NCI-H1930 (cell line): ENCODE measurements at places on chromosomes 7 and 10.
A peak's percentile ranks its signal among the peaks of the same experiment; 100 is the strongest.

DNA sequence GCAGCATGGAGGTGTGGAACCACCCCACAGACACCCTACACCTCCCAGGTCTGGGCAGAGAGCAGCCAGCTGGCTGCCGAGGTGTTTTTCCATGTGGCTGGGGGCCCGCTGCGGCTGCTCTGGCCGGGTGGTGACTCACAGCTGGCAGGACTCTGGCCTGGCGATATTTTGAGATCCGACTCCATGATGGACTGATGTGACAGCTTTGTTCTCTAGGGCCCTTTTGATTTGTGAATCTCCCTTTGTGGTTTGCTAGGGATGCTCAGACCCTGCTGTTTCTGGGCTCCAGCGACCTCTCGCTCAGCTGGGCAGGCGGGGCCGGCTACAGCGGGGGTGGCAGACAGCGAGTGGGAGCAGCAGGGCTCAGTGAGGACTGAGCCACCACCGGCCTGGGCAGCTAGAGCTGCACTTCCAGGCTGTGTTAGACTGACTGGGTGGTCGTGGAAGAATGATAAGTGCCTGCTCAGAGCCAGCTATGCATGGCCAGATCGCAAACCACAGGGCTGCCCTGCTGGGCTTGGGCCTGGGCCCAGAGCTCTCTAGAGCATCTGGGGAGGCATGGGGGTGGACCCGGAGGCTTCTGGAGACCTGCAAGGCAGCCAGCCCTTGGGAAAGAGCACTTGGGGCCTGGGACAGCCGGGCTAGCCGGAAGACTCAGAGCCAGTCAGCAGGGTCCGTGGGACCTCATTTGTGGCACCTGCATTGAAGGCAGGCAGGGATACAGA is 46.2 kb upstream of the GDF10 start:
- DNase-seq, result no peak

GRCh38 chr10:109783286-109783685 is 140.0 kb downstream of the XPNPEP1 start:
- no peak for DNase-seq

- no peak for DNase-seq
These were observed 491.9 kb upstream of the PFKP start for GRCh38 chr10:2575460-2575859.

DNA sequence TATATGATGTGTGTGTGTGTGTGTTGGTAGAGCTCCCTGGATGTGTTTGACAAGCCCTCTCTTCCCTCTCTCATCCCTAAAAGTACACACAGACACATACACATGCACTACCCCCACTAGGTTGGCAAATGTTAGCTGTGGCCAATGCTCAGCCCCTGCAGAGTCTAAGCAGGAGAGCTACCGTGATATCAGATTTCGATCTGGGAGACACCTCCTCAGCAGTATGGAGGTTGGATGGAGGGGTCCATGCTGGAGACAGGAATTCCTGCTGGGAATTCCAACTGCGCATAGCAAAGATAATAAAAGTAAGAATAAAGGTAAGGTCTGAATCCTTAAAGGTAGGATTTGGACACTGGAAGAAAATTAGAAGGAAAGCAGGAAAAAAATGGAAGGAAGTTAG is 85.7 kb downstream of the C10orf90 start:
- no peak for DNase-seq

- no peak for DNase-seq
These were observed 5.1 kb upstream of the GRID1 start for GRCh38 chr10:86371691-86372090.

GRCh38 chr7:140638173-140638791 is 2.3 kb downstream of the DENND2A start:
- no peak for DNase-seq

DNA sequence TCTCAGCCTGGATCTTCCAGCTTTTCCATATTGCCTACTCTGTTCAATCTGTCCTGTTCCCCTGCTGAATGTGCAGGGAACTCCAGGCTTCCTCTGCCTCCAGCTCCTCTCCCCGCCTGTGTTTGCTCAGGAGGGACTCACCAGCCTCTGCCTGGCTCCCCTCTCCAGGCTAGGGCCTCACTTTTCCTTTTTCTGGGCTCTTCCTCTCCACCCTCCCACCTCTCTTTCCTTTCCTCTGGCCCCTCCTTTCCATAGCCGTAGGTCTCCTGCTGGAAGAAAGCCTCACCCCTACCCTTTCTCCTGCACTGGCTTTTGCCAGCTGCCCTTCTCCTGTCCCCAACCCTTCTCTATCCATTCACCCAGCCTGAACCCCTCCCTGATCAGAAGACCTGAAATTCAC is 25.0 kb downstream of the PILRA start:
- DNase-seq, result no peak

DNA sequence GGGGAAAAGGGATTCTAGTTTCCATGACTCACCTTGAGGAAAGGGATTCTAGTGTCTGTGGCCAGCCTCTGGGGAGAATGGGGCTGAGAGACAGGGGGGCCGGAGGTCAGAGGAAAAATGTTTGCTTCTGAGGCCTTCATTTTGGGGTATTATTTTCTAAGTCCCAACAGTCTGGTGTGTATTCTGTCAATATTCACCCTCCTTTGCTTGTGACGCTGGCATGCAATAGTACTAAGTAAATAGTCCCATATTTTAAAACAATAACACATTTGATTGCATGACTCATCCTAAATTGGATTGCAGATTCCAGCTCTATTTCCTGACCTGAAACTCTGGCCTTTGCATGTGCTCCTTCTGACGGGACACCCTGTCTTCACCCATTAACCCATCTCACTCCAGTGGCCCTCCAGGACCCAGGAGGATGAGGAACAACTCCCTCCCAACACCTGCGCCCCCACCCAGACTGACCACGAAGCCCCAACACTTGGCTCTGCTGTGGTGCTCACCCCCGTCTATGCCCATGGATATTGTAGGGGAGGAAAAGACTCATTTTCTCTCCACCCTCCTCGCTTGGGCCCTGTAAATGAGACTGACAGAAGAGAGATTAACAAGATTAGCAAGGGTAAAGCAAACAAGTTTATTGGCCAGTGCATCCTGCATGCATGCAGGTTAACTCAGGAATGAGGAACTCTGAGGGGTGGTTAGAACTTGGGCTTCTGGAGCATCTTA is 495.6 kb upstream of the KLF6 start:
- DNase-seq, result no peak

- DNase-seq, result no peak
These were observed 52.4 kb upstream of the ADRB1 start for GRCh38 chr10:113991091-113991860.

GRCh38 chr7:29289156-29290021 is 94.8 kb downstream of the CHN2 start:
- DNase-seq, result peak; percentile 38

DNA sequence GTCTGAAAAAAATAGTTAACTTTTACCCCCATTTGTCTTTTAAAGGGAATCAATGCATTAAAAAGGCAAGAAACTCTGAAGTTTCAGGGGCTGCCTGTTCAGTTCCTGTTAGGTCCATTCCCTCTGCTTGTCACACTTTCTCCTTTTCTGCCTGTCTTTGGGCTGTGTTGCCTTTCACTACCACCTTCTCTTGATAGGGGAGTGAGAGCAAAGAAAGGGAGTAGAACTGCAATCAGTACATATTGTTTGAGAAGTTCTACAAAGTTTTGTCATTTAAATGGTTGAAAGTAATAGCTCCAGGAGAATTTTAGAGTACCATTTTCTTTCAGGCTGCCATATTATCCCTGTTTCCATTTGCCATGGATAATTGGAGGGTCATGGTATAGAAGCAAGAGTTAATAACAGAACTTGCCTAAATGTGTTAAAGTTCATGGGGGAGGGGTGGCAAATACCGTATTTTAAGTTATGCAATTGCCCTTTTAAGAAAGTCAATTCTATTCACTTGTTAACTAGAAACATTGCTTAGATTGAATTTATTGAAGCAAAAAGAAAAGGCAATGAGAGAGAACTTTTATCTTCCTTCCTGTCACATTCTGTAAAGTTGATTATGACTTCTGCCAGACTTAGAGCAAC is 38.6 kb downstream of the MPLKIP start:
- no peak for DNase-seq

DNA sequence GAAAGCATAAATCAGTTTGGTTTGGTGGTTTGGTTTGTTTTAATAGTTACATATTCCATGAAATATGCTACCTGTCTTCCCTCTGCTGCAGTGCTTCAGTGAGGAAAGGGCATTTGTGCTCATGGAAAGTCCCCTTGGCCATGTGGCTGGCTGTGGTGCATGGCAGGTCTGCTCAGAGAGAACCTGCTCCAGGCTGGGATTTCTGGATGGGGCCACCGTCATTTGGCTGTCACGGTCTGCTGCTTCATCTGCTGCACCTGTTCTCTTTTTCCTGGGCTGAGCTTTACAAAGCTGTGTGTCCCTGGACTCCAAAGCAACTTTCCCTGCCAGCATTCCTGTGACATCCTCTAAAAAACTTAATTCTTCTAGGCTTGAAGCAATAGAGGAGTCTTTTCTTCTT is 8.9 kb downstream of the CDK14 start:
- no peak for DNase-seq

DNA sequence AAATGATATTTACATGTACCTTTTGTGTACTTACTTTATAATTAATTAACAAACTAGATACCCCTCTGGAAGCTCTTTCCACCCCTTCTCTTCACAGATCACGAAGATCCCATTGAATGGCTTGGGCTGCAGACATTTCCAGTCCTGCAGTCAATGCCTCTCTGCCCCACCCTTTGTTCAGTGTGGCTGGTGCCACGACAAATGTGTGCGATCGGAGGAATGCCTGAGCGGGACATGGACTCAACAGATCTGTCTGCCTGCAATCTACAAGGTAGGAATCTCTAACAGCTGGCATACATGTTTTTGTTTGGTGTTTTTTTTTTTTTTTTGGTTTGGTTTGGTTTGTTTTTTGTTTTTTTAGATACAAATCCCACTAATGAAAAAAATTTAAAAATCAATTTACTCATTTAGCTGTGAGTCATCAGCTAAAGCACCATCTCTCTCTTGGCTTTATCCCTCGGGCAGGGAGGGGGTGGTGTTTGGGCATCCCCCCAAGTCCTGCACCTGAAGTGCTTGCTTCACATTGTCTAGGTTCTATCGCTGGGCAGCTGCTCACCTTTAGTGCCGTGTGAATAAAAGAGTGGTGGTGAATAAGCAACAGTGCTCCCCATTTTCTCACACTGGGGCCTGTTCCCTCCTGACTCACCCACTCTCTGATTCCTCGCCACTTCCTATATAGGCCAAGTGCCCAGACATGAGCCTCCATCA is 68.9 kb downstream of the MET start:
- no peak for DNase-seq

- DNase-seq, result no peak
These were observed 105.2 kb upstream of the MGMT start for GRCh38 chr10:129361676-129362376.

- DNase-seq, result no peak
These were observed 85.3 kb downstream of the FAM241B start for GRCh38 chr10:69715156-69715898.

DNA sequence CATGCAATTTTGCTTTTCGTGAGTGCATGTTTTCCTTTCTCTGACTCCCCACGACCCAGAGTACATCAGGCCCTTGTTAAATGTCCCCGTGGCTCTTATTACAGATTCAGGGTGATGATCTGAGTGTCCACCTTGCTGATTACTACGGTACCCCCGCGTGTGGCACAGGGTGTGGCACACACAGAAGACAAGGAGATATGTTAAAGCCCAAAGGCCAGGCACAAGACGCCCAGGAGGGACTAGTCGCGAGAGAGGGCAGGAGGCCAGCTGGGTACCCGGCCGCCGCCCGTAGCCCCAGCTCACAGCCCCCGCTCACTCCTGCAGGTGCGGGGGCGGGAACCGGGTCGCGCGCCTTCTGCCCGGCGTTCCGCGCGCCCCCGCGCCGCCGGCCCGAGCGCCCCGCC is 281 bp upstream of the EXOC6 start:
- DNase-seq, result no peak

- DNase-seq, result no peak
These were observed 216.7 kb downstream of the EMX2 start for GRCh38 chr10:117759266-117759665.

DNA sequence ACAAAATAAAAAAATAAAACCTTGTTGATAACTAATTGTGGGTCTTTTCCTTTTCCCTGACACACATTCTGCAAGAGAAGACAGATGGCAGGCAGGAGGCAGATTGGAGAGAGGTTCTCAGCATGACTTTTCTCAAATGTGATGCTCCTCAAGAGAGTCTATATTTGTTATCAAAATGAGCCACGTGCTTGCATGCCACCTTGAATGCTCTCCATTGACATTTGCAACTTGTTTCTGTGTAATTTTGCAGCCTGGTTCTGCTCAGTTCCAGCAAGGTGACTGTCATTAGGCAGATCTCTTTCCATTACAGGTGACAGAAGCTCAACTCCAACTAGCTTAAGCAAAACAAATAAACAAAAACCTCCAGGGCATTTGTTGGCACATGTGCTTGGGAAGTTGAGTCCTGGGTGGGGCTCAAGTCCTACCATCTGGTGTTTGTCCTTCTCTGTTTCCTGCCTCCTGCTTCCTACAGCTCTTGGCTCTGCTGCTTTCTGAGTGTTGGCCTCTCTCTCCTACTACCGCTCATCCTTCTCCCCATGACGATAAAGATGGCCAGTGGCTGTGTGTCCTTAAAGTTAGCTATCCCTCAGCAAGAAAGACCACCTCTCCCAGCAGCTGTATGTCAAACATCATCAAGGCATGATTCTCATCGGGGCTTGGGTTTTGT is 56.7 kb downstream of the GRK5 start:
- no peak for DNase-seq

DNA sequence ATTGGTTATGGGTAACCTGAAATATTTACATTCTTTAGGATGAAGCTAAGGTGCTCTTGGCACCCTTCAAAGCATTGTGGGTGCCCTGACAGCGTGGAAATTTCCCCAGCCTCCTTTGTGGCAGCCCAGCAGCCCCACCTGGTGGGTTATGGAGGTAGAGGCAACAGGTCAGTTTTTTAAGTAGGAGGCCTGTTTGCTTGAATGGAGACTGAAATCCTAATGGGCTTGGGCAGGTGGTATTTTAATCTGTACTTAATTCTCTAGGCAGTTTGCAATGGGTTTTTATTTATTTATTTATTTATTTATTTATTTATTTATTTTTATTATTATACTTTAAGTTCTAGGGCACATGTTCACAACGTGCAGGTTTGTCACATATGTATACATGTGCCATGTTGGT is 139.4 kb downstream of the EPC1 start:
- no peak for DNase-seq

GRCh38 chr7:127815631-127816145 is 163.7 kb downstream of the SND1 start:
- DNase-seq, result no peak
